ENCODE measurements at places on chromosomes 11 and 22.

GRCh38 chr11:126357969-126358762, 2.7 kb downstream of the ST3GAL4 start:
- DNase-seq = peak; percentile 25

- DNase-seq = no peak
Measured at GRCh38 chr11:80856066-80856465, 1415.2 kb upstream of the TENM4 start.

GRCh38 chr11:134066943-134067885, 1.7 kb upstream of the JAM3 start:
- DNase-seq = no peak

- no peak for DNase-seq
Measured at GRCh38 chr11:43367382-43368178, 8.9 kb downstream of the TTC17 start.

DNA sequence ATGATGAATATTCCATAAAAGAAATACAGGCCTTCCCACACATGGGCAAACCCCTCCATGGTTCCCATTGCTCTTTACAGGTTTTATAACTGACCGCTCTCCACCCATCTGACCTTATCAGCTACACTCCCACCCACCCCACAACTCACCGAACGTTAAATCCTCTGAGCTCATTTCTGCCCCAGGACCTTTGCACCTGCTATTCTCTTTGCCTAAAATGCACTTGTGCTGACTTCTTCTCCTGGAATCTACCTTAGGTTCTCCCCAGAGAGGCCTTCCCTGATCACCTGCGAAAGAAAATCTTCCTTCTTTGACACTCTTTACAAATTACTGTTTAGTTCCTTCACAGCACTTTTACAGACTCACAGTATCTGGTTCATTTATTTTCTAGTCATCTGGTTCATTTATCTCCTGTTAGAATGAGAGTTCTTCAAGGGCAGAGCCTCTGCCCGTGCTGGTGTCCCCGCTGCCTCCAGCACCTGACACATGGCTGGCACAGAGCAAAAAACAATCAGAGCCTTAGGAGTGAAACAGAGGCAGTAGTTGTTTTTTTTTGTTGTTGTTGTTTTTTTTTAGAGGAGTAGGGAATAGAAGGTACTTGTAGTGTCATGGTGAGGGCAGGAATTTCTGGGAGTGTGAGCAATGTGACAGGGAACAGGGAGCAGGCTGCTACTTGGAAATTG, 21.6 kb upstream of the GRK3 start:
- DNase-seq = no peak

DNA sequence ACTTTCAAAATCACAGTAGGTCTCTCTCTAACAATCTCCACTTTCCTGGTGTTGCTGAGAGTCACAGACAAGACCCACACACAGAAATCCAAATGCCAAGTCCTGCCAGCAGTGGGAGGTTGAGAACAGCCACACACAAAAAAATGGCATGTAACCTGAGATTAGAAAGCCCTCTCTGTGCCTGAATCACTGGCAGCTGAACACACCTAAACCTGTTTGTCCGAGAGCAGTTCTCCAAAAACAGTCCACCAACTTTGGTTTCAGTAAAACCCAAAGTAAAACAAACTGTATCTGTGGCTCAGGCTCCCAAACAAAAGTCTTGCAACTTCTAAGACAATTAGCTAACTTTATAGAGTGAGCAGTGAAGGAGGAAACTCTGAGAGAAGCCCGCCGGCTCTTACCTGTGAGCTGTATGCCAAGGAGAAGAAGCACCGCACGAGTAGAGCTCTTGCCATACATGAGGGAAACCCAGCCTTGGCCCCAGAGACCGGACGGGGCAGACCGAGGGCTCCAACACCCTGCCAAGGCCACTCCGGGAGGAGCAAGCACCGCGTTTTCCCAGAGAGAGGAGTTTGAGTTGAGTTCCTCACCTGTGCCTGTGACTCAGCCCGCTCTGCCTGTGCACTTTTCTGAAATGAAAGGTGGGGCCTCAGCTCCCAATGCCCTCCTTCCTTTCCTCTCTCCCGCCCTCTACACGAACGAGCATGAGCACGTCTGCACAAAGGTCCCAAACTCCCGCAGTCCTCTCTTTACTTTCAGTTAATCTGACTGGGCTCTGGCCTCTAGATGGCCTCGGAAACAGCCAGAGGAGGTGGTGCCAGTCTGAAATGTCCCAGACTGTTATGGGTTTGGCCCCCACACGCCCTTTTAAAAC, at the start of gene MPZL2:
TSS of gene MPZL2 (minus strand) at position 603 of the 874 bp plus-strand sequence. CDS start at position 459, 144 bp downstream.
- DNase-seq = no peak

DNA sequence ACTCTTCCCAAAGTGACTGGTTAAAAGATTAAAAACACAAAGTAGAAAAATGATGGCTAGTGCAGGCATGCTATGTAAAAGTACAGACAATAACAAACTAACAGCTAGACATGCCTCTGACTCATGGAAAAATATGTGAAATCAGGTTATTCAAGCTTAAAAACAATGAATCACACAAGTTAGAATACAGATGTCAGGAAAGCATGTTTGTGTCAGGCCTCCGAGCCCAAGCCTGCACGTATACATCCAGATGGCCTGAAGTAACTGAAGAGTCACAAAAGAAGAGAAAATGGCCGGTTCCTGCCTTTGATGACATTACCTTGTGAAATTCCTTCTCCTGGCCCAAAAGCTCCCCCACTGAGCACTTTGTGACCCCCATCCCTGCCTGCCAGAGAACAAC, 110.1 kb downstream of the NOX4 start:
- no peak for DNase-seq

- no peak for DNase-seq
Measured at GRCh38 chr11:34750692-34751405, 130.0 kb downstream of the EHF start.

DNA sequence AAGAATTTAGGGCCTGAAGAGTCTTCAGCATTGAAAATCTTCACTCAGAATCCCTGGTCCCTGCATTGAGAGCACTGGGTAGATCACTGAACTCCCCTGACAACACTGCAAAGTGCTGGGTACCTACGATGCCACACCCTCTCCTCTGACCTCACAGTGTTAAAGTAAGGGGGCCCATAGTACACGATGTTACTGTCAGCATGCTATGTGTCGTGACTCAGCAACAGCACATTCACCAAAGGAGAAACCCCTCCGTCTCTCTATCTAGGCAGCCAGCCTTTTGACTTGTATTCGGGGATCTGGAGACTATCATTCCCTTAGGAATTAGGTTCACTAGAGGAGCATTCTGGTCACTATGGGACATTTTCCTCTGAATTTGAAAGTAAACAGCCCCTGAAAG, 67.4 kb upstream of the PITPNB start:
- no peak for DNase-seq

- DNase-seq = no peak
Measured at GRCh38 chr22:23268139-23268712, 87.9 kb downstream of the BCR start.

DNA sequence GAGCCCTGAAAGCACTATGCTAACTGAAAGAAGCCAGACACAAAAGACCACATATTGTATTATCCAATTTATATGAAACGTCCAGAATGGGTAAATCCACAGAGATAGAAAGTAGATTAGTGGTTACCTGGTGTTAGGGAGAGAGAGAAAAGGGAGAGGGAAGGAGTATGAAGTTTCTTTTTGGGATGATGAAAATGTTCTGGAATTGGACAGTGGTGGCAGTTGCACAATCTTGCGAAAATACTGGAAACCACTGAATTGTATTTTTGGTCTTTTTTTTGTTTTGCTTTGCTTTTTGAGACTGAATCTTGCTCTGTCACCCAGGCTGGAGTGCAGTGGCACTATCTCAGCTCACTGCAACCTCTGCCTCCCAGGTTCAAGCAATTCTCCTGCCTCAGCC, 63.5 kb downstream of the MRTFA start:
- DNase-seq = no peak

- no peak for DNase-seq
Measured at GRCh38 chr22:25160120-25160996, 39.3 kb upstream of the CRYBB3 start.

- DNase-seq = no peak
Measured at GRCh38 chr11:11996321-11997048, 11.9 kb downstream of the DKK3 start.

DNA sequence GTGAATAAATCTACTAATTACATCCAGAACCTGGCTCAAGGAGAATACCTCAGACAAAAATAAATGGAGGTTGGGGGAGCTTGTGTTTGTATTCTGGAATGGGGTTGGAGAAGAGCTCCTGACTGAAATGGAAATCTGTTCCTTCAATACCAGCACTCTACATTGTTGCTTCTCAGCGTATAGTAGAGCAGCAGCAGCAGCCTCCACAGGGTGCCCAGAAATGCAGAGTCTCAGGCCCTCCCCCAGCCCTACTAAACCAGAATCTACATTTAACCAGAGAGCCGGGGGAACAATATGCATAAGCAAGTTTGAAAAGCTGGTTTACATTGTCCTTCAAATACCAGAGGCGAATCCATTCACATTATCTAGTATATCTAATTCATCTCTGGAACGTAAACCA, 474.8 kb downstream of the NTM start:
- DNase-seq = no peak

- peak; percentile 75 for DNase-seq
Measured at GRCh38 chr11:68855205-68855981, 13.7 kb upstream of the CPT1A start.
